Non-pigmented ciliary epithelial cell (primary cell): ENCODE measurements at places on chromosomes 1 and 21.

GRCh38 chr21:42591170-42591869 is 62.1 kb upstream of the PDE9A start:
- no peak for DNase-seq

- no peak for DNase-seq
These were observed 13.9 kb downstream of the ABCB10 start for GRCh38 chr1:229544587-229544986.

- DNase-seq, result no peak
These were observed 148.5 kb downstream of the GDAP2 start for GRCh38 chr1:117780687-117781475.

DNA sequence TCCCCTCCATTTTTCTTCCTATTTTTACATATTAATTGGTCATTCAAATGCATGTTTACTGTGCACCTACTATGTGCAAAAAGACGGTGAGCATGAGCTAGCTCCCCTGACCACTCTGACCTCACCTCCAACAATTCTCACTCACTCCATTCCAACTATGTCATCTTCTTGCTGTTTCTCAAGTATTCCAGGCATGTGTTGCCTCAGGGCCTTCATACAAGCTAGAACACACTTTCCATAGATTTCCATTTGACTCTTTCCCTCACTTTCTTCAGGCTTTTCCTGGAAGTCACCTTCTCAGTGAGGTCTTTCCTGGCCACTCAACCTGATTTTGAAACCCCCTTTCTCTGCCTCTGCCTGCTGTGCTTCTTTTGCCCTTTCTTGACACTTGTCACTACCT is 32.6 kb downstream of the CHIA start:
- DNase-seq, result no peak

DNA sequence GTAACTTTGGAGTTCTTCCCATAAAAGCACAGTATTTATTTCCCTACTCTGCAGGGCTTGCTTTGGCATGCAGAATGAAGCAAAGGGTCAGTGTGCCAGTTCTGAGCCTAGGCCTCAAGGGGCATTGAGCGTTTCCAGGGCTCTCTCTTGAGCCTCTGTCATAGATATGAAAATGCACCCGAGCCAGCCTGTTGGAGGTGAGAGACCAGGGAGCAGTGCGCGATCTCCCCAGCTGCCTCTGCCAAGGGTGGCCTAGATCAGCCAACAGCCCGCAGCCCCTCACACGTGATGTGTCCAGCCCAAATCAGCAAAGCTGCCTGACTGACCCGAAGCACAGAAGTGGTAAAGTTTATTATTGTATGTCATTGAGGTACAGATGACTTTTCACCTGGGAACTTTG is 63.7 kb downstream of the TENT5C start:
- no peak for DNase-seq

DNA sequence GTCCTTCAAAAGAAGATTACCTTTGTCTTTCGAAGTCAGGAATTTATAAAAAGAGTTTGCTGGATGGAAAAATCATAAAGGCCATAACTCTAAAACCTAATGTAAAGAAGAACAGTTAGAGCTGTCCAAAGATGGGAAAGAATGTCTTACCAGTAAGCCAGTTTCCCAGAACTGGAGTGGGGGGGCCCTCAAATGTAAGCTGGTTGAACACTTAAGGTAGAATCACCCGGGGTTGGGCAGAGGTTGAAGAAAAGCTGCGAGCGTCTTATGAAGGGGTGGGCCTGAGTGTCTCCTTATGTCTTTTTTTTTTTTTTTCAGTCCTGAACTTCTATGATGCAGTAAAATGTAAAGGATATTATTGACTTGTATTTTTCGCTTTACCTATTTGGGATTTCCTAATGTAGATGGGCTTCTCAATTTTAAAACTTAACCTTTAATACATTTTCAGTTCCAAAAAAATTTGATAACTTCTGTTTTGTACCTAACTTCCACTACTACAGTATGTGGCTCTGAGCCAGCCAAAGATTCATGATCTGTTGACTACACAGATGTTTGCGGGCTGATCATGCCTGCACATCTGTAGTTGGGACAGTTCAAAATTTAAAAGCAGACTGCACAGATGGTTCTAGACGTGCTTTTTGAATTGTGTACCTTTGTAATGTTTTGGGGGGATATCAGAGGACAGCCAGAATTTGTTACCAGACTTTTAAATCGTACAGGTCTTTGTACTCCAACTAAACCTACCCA is 43.6 kb downstream of the NFYC start:
- no peak for DNase-seq

DNA sequence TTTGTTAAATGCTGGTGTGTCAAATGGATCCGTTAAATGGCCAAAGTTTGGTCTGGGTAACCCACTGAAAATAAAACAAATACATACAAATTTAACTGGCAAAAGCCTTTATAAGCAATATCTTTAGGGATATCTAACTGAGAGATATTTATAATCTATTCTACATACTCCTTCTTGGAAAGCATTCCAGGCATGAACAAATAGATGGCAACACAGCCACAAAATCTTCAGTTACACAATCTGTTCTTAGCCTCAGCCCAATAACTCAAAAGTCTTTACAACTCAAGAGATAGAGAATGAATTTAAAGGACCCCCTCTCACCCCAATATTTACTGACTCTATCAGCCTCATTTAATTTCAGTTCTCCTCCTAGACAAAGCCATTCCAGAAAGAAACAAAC is 58.7 kb downstream of the NRDC start:
- DNase-seq, result no peak

DNA sequence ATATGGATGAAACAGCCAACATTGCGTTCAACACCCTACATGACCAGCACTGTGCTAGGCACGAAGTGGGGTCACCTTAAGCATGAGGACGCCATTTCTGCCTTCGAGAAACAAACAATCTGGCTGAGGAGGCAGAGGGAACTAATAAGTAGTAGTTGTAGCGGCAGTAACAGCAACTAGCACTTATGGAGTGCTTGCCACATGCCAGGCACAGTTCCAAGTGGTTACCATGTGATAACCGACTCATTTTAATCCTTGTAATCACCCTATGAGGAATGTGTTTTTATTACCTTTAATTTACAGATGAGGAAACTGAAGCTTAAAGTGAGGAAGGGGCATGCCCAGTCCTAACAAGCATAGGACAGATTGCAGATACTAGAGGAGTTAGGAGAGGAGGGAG is 33.7 kb downstream of the KCND3 start:
- DNase-seq, result no peak

DNA sequence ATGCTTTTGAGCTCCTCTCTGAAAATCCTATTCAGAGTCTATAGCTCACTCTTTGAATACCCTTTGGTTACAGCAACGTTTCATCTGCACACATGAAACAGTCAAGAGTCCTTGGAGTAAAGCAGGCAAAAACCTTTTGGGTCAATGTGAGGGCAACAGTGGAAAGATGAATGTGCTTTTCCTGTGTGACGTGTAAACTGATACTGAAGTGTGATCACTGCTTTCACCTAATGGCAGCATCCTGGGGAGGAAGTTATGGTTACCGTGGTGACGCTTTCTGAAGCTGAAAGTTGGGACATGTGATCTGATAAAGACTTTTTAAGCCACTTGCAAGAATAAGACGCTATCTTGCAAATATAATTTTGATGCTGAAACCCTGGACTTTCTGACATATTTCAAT is 160.0 kb downstream of the SEC16B start:
- DNase-seq, result no peak

DNA sequence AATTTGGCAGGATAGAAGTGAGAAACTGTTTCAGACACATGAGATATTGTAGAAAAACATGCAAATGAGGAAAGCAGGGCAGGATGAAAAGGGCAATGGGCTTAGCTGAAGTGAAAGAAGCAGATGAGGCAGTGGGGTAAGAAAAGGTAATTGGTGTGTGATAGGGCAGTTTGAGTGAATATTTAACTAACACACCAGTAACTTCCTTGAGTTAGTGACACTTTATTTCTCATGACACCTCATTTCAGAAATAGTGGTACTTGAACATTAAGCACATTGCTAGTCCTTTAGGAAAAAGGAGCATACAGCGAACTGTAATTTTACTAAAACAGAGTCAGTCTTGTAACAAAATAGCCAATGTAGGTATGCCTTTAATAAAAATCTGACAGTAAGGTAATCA is 415.0 kb downstream of the DPYD start:
- no peak for DNase-seq

GRCh38 chr1:156487862-156488261 is 12.7 kb downstream of the MEF2D start:
- no peak for DNase-seq

DNA sequence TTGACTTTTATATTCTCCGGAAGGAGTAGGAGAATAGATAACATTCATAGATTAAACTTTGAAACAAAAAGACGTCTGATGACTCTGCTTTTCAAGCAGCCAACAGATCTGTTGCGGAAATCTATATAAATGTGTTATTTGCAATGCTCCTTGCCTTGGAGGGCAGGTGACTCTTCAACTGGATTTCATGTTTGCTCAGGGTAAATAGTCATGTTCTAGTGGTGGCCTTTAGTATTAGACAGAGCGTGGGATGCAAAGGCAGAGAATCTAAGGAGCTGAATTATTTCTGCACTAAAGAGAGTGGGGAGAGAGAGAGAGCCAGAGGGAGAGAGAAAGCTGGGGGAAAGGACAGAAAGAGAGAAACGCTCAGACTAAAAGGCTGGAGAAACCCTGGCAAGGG is 454.3 kb downstream of the AJAP1 start:
- no peak for DNase-seq

DNA sequence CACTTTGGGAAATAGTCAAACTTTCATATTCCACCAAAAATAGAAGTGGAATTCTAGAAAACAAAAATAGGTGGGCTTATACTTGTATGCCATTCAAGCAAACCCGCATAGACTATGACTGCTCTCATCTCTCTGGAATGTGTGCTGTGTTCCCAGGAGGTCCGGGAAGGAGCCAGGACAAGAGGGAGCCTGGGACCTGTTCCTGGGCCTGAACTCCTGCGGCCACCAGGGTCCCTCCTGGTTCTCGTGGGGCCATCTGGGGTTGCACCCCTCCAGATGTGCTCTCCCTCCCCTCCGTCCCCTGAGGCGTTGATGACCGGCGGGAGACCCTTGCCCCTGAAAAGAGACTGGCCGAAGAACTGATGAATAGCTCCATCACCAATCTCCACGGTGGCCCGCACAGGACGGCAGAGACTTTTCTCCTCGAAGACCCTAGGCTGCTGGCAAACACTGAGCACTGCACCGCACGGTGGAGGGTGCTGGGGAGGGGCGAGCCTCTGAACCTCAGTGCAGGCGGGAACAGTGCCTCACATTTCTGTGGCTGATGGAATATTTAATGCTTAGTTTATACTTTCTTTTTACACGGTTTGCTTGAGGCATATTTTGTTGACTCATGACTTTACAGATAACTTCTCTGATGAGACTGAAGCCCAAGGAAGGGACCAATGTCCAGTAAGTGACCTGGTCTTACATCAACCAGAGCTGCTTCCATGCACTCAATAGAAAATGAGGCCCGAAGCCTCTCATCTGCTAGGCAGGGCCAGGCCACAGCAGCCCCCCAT is 9.6 kb upstream of the ADARB1 start:
- DNase-seq, result no peak

DNA sequence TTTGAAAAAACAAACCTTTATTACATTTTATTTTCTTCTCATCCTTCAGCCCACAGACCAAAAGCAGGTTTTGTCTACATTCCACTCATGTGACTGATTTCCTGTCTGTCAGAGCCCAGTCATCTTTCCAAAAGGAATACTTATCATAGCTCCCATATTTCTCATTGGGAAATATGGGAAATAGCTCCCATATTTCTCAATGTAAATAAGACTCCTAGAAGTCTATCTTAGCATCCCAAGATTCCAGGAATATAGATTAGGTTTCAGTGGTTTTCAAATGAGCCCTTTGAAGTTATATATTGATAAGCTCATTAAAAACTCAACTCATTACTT is 19.1 kb upstream of the NRDC start:
- peak; percentile 84 for DNase-seq

- DNase-seq, result no peak
These were observed 21.5 kb downstream of the GON4L start for GRCh38 chr1:155835548-155835947.

GRCh38 chr1:59814180-59814900 is 409 bp upstream of the HOOK1 start:
- DNase-seq, result no peak

DNA sequence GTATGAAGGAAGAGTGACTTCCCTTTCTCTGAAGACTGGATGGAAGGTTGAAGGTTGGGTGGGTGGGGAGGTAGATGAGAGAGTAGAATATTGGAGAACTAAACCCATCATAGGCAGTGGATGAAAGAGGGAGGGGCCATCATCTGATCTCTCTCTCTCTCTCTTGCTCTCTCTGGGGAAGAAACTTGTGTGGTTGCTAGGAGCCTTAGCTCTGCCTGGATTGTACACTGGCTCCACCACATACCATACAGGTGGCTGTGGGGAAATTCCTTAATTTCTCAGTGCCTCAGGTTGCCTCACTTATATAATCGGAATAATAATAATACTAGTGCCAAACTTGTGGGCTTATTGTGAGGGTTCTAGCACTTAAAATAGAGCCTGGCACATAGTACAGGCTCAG is 9.5 kb downstream of the XCL1 start:
- no peak for DNase-seq

DNA sequence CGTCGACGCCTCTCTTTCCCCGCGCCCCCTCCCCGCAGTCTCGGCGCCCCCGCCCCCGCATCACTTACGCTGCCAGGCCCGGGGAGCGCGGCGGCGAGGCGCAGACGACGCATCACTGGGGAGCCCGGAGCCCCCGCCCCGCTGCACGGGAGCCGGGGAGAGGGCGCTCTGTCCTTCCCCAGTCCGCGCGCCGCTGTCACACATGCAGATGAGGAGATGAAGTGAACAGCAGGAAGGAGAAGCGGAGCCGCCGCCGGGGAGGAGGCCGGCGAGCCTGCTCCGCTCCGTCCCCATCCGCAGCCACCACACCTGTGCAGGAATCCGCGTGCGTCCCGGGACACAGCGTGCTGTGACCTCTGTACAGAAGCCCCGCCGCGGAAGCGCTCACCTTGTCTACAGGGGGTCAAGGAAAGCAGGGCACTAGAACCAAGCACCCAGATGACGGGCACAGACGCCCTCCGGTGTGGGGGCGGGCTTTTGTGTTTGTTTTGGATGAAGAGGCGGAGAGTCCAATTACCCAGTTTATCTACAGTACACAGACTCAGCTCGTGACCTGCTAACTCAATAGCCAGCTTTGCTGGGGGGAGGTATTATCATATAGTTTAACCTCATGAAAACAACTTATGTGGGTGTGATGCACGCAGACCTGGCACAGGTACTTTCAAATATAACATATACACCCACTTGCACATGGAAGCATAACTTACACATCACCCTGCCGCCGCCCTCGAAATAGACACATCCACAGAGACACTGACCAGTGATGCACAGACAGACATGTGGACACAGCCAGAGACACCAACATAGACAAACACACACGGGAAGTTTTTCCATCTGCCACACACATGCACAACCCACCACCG is 12.4 kb downstream of the KLHDC8A start:
- no peak for DNase-seq

GRCh38 chr1:6083801-6084446 is 38.2 kb downstream of the KCNAB2 start:
- peak; percentile 3 for DNase-seq
